ENCODE measurements at places on chromosomes 7 and 10.
A peak's percentile ranks its signal among the peaks of the same experiment; 100 is the strongest.

GRCh38 chr7:90747516-90747915 is 151.4 kb downstream of the CDK14 start:
- no peak for DNase-seq

GRCh38 chr10:120782336-120782735 is 68.8 kb upstream of the WDR11 start:
- peak; percentile 2 for DNase-seq

GRCh38 chr7:64946772-64947171 is 43.7 kb downstream of the ZNF273 start:
- DNase-seq: no peak

DNA sequence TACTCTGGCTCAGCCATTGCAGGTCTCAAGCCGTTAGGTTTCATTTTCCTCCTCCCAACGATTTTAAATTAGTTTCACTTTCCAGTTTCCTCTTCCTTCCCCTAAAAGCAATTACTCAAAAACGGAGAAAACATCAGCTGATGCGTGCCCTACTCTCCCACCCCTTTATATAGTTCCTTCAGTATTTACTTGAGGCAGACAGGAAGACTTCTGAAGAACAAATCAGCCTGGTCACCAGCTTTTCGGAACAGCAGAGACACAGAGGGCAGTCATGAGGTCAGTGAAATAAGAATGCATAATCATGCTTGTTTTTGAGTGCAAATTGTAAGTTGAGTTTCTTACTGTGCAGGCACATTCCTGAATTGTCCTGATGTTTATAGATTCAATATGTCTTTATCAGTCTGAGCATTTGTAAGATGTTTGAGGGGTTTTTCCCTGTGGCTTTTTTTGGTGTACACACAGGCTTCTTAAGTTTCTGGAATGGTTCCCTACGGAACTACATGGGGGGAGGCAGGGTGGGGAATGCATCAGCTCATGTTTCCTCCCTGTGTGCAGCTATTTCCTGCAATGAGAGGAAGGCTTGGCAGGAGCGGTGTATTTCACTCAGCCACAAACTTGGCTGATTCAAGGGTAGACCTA is at the start of gene IFIT3:
IFIT3 (plus strand) TSS at position 195 of the 639 bp plus-strand sequence; CDS start at position 272, 77 bp downstream.
- DNase-seq: peak; percentile 86

GRCh38 chr10:93620925-93621324 is 8.6 kb downstream of the PDE6C start:
- DNase-seq: no peak

DNA sequence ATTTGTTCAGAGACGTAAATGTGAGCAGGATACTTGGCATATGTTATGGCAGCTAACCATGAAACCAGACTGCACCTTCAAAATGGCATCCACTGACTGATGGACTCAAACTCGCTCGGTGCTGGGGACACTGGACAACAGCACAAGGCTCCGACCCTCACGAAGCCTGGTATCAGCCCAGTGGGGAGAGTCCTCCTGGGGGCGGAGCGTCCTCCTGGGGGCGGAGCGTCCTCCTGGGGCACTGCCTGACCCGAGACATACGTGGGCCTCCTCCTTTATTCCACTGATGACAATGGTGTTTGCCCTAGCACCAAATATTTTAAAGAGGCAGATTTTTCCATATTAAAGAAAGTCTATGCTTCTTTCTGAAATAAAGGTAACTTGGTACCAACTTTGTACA is 39.5 kb downstream of the ESYT2 start:
- no peak for DNase-seq

DNA sequence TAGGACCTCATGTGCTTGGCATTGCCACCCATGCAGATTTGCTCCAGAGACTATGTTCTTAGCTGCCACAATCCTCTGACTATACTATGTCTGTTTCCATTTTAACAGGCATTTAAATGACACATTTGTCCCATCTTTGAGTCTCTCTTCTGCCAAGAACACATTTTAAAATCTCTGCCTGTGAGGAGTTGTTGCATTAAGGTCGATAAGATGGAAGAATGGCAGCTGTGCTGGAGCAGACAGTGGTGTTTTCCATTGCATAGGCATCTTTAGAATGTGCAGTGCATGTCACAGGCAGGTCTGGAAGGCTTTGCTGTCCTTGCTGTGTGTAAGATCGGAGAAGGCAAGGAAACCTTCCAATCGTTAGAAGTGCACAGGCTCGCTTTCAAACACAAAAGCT is 70.9 kb upstream of the CELF2 start:
- DNase-seq: no peak

DNA sequence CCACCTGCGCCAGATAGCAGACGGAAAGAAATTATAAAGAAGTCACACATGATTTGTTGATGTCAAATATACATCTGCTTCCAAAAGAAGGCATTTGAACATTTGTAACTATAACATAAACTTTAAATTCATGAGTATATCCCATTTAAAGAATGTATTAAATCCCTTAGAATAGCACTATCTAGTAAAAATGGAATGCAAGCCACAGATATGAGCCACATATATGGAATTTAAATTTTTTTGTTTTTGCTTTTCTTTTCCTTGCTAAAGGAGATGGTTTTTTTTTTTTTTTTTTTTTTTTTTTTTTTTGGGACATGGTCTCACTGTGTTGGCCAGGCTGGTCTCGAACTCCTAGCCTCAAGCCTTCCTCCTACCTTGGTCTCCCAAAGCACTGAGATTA is 730.8 kb downstream of the PHTF2 start:
- DNase-seq: no peak

- DNase-seq: no peak
Observed at GRCh38 chr10:60422809-60423208, 33.1 kb upstream of the ANK3 start.

DNA sequence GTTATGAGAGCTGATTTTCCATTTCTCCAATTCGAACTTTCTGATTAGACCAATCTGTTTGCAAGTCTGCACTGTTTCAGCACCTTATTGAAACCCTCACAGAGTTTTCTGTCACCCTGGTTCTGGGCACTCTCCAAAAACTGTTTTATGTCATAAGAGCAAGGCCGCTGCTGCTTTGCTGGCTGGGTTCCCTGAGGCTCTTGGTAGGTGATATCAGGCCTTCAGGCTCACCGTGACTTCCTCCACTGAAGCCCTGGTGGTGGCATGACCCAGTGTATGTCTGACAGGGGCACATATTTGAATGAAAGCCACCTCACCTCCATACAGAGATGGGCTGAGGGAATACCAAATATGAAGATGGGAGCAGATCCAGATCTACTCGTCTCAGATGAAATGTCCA is 8.3 kb downstream of the RABGEF1 start:
- no peak for DNase-seq

DNA sequence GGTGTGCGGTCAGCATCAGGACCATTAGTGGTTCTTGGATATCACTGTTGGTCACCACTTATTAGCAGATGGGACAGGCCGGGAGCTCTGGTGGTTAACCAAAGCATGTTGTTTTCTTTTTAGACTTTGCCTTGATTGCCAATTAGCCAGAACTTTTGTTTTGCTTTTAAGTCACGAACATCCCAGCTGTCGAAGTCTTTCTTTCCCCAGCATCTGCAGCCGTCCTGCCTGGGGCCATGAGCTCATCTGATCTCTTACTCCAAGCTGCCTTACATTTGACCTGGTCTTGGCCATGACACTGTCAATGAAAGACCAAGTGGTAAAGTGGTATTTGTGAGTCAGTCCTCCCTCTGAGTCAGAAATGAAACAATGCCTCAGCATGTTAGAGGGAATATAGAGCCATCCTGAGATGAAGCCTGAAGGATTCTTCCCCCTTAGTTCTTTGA is 53.9 kb upstream of the CREB5 start:
- DNase-seq: peak; percentile 83

- no peak for DNase-seq
Observed at GRCh38 chr7:18753972-18754610, 258.5 kb downstream of the HDAC9 start.

DNA sequence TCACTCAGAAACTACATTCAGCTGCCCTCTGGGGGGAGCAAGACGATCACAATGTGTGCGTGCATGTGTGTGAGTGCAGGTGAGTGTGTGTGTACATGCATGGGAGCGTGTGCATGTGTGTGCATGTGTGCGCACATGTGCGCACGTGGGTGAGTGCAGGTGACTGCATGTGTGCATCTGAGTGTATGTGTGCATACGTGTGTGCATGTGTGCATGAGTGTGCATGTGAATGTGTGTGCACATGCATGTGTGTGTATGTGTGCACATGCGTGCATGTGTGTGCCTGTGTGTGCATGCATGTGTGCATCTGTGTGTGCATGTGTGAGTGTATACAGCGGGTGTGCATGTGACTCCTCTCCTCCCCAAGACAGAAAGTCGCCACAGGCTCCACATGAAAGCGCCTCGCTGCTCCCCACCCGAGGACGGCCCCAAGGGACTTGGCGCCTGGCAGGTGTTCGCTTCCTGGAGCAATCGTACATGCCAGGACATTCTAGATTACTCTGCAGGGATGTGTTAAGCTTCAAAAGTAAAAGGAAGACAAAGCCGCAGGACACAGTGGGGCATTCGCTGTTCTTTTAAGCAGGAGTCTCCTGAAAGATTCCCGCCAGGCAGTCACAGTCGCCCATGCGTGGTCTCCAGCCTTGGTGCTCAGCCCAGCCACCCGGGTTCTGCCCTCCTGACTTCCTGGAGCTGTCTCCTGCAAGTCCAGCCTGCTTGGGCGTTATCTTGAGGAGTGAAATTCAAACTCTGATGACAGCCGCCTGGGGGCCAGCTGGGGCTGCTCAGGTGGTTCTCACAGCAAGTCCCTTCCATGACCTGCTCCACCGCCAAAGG is 42.0 kb upstream of the ADGRA1 start:
- DNase-seq: no peak

GRCh38 chr7:121019018-121019417 is 30.5 kb downstream of the CPED1 start:
- DNase-seq: peak; percentile 16

- no peak for DNase-seq
Observed at GRCh38 chr7:74672343-74672915, 14.9 kb downstream of the GTF2I start.

All from RKO (cell line).